ENCODE measurements at places on chromosomes 2 and 18. TPM values are rescaled to one million over a fixed set of nuclear protein-coding genes. Genes with fewer than 3 reads are reported as not detected.

GRCh38 chr2:108593547-108594098 lies 59.4 kb downstream of the LIMS1 start:
- H3K4me1 ChIP-seq = peaks cover 43% of the 10 kb centered on the region
- no peak overlapping the region for H3K4me3 ChIP-seq
- H3K27ac ChIP-seq = peak overlapping the region; percentile 2
- H3K27me3 ChIP-seq = no peaks in the 10 kb centered on the region
- H3K36me3 ChIP-seq = no peaks in the 10 kb centered on the region

DNA sequence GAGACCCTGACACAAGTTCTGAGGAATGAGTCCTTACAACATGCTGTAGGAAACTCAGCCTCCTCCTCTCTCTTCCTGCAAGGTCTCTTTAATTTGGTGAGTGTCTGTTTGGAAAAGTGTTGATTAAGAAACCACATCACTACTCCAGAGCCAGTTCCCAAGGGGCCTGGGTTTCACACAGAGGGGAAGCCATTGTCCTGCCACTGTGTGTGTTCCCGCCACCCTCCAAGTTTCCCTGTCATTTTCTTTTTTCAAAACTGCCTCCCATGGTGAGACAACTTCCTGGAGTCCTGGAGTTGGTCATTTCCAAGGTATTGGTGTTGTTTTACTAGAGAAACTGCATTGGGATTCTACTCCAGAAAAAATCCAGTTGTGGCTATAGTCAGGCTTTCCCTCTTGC lies 232.0 kb upstream of the PARD3B start:
- H3K4me1 ChIP-seq = no peaks in the 10 kb centered on the region
- H3K36me3 ChIP-seq = no peaks in the 10 kb centered on the region
- no peaks in the 10 kb centered on the region for H3K27me3 ChIP-seq
- H3K4me3 ChIP-seq = no peak overlapping the region
- no peak overlapping the region for H3K27ac ChIP-seq

- no peak overlapping the region for H3K27ac ChIP-seq
- H3K27me3 ChIP-seq = no peaks in the 10 kb centered on the region
- H3K4me3 ChIP-seq = no peak overlapping the region
- peaks cover 13% of the 10 kb centered on the region for H3K36me3 ChIP-seq
- H3K4me1 ChIP-seq = 0 out of 2 replicates have a peak, but pooled peaks cover 5% of the 10 kb centered on the region
These were observed 216.4 kb downstream of the AGAP1 start for GRCh38 chr2:235709969-235710879.

- H3K27me3 ChIP-seq = no peaks in the 10 kb centered on the region
- H3K4me1 ChIP-seq = no peaks in the 10 kb centered on the region
- no peak overlapping the region for H3K4me3 ChIP-seq
- H3K27ac ChIP-seq = no peak overlapping the region
- H3K36me3 ChIP-seq = no peaks in the 10 kb centered on the region
These were observed 15.0 kb downstream of the GPR45 start for GRCh38 chr2:105256431-105257047.

- no peaks in the 10 kb centered on the region for H3K36me3 ChIP-seq
- no peaks in the 10 kb centered on the region for H3K4me1 ChIP-seq
- H3K27me3 ChIP-seq = no peaks in the 10 kb centered on the region
- no peak overlapping the region for H3K27ac ChIP-seq
- no peak overlapping the region for H3K4me3 ChIP-seq
These were observed 405.9 kb upstream of the HS6ST1 start for GRCh38 chr2:128724547-128724946.

DNA sequence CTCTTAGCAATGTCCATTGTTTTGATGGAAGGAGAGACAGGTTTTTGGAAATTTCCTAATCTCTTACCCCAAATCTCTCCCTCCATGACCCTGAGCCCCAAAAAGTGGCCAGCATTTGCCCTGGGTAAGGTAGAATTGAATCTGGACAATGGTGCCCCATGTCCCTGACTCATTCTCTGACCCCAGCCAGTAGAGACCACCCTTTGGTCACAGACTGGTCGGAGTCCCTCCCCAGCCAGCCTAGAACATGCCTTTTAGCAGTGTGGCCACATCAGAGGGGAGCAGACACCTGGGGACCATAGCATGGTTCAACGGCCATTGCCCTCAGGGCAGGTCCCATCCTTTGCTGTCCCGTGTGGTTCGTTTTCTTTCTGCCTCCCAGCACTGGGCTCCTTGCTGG lies 6.5 kb upstream of the NT5DC4 start:
- no peak for DNase-seq
- H3K36me3 ChIP-seq = no peaks in the 10 kb centered on the region
- H3K27me3 ChIP-seq = no peaks in the 10 kb centered on the region
- H3K4me3 ChIP-seq = no peak overlapping the region

DNA sequence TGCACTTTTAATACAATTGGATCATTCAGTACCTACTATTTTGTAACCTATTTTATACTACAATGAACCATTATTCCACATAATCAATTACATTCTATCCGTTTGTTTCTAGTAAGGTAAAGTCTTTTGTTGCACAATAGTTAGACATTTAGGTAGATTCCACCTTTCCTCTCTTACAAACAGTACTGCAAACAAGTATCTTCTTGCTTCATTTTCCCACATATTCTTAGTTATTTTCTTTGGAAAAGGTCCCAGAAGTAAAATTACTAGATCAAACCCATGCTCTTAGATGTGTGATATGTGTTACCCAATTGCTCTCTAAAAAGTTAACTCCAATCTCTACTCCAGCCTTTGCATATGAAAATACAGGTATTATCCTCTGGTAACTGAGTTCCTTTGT lies 49.6 kb downstream of the SPIRE1 start:
- H3K27ac ChIP-seq = no peak overlapping the region
- no peaks in the 10 kb centered on the region for H3K27me3 ChIP-seq
- H3K4me1 ChIP-seq = peaks cover 66% of the 10 kb centered on the region
- no peak overlapping the region for H3K4me3 ChIP-seq
- H3K36me3 ChIP-seq = no peaks in the 10 kb centered on the region

- no peak overlapping the region for H3K27ac ChIP-seq
- no peak for DNase-seq
- no peaks in the 10 kb centered on the region for H3K4me1 ChIP-seq
- no peak overlapping the region for H3K4me3 ChIP-seq
- no peaks in the 10 kb centered on the region for H3K27me3 ChIP-seq
These were observed 138.5 kb downstream of the RIT2 start for GRCh38 chr18:42976869-42977590.

DNA sequence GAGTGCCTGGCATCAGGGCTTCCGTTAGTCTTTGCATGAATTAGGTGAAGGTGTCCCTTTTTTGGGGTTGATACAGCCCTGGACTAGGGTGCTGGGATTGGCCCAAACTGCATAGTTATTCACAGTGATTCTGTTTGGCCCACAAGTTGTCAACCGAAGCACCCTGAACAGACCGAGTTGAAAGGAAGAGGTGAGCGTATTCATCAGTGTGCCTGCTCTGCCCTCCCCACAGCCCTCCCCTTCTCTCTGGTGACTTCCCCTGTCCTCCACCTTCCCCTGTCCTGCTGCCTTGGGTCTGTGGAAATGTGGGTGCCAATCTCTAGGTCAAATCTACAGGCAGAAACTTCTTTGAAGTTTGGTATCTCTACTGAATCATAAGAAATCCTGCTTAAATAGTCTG lies 330.5 kb downstream of the DYSF start:
- no peak for DNase-seq
- H3K27ac ChIP-seq = no peak overlapping the region
- H3K4me1 ChIP-seq = peaks cover 26% of the 10 kb centered on the region
- no peak overlapping the region for H3K4me3 ChIP-seq
- peaks cover 4% of the 10 kb centered on the region for H3K27me3 ChIP-seq

DNA sequence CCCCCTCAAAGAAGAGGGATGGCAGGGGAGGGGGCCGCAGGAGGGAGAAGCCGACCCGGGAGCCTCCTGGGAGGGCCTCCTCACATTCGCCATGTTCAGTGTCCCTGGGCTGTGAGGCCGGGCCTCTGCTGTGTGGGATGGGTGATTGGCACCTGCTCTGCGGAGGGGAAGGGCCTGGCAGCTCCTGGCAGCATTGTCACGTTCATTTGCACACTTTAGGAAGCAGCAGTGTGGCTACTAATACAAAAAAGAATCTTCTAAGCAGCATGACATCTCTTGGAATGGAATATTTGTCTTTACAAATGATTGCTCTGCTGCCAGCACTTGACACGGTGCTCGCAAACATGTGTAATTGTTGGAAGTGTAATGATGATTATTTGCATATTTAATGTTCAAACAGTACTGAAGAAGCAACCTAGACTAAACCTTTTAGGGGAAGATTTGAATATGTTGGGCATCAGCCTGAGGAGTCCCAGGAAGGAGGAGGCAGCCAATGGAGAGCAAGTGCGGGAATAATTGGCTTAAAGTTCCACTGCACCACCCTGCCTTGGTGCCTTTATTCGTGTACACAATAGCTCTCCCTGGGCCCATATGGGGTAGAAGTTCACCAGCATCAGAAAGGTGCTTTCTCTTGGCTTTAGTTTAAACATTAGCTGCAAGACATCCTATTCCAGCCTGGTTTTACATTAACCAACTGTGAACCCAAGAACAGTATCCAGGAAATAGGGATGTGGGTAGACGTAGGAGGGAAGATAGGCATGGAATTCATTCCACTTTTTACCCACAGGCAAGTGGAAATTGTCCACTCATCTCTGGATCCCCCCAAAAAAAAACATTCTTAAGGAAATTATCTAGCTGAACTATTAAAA lies 404.9 kb downstream of the TMEM182 start:
- H3K4me1 ChIP-seq = peaks cover 13% of the 10 kb centered on the region
- no peaks in the 10 kb centered on the region for H3K36me3 ChIP-seq
- no peak overlapping the region for H3K27ac ChIP-seq
- no peak overlapping the region for H3K4me3 ChIP-seq
- DNase-seq = peak; percentile 33

- H3K4me3 ChIP-seq = no peak overlapping the region
- H3K4me1 ChIP-seq = peaks cover 23% of the 10 kb centered on the region
- H3K36me3 ChIP-seq = no peaks in the 10 kb centered on the region
- peaks cover 8% of the 10 kb centered on the region for H3K27me3 ChIP-seq
- no peak for DNase-seq
These were observed 318.7 kb upstream of the ID2 start for GRCh38 chr2:8363161-8363560.

DNA sequence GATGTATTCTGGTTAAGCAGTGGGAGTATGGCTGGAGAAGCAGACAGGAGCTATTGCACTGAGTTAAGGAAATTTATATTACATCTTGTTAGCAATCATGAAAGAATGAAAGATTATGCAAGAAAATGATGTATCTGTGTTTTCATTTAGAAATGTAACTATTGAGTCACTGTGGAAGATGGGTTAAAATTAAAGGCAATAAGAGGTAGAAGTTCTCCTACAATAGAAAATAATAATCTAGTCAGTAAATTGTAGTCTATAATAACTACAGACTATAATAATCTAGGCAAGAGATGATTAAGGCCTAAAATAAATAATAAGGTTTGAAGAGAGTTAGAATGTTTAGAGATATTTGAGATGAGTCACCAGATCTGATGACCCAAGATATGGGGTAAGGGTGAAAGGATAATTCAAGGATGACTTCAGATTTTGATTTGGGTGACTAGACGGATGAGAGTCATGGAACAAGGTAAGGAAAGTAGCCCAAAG lies 371.9 kb upstream of the KCNH7 start:
- H3K27me3 ChIP-seq = no peaks in the 10 kb centered on the region
- no peak overlapping the region for H3K4me3 ChIP-seq
- no peaks in the 10 kb centered on the region for H3K36me3 ChIP-seq
- H3K4me1 ChIP-seq = no peaks in the 10 kb centered on the region
- DNase-seq = no peak

DNA sequence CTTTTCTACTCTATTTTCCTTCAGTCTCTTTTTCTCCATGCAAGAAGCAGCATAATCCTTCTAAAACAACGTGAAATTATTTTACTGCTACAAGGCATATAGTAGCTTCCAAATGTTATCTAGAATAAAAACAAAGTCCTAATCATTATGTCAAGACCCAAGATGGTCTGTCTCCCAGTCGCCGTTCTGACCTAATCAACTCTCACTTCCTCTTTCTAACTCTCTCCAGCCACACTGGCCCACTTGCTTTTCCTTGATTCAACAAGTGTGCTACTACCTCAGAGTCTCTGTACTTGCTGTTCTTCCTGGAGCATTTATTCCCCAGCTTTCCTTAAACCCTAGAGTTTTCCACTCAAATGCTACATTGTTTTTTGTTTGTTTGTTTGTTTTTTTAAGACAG lies 1491.2 kb downstream of the LRP1B start:
- H3K27me3 ChIP-seq = no peaks in the 10 kb centered on the region
- DNase-seq = no peak
- no peaks in the 10 kb centered on the region for H3K4me1 ChIP-seq
- H3K27ac ChIP-seq = no peak overlapping the region
- H3K36me3 ChIP-seq = no peaks in the 10 kb centered on the region

- H3K4me1 ChIP-seq = no peaks in the 10 kb centered on the region
- no peaks in the 10 kb centered on the region for H3K36me3 ChIP-seq
- H3K27me3 ChIP-seq = peaks cover 3% of the 10 kb centered on the region
- DNase-seq = no peak
- no peak overlapping the region for H3K4me3 ChIP-seq
These were observed 153.2 kb downstream of the DDX1 start for GRCh38 chr2:15744820-15745219.

DNA sequence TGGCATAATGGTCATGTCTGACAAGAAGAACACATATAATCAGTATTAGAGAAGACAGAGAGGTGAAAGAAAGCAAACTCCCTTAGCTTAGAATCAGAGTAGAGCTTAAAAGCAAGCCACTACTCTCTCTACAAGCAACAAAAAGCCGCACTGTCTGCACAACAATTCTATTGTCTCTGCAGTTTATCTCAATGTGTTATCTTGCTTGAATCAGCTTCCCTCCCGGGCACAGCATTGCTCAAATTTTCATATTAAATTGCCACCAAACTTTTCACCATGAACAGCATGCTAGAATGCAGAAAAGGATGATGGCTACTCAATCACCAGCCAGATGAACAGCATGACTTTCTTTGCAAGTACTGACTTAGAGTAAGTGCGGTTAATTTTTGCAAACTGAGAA lies 356.0 kb upstream of the KYNU start:
- H3K4me1 ChIP-seq = no peaks in the 10 kb centered on the region
- H3K27me3 ChIP-seq = no peaks in the 10 kb centered on the region
- no peak overlapping the region for H3K4me3 ChIP-seq
- H3K27ac ChIP-seq = no peak overlapping the region
- H3K36me3 ChIP-seq = no peaks in the 10 kb centered on the region
- DNase-seq = no peak

GRCh38 chr2:176135035-176135440 lies 5.5 kb downstream of the HOXD8 start:
- DNase-seq = peak; percentile 23
- no peak overlapping the region for H3K27ac ChIP-seq
- H3K27me3 ChIP-seq = peaks cover 9% of the 10 kb centered on the region
- no peak overlapping the region for H3K4me3 ChIP-seq

GRCh38 chr2:112449854-112450253 lies 16.4 kb upstream of the RGPD8 start:
- no peaks in the 10 kb centered on the region for H3K36me3 ChIP-seq
- no peak for DNase-seq
- no peak overlapping the region for H3K4me3 ChIP-seq
- H3K27ac ChIP-seq = no peak overlapping the region
- no peaks in the 10 kb centered on the region for H3K27me3 ChIP-seq

The INHBB gene
- total RNA-seq = 0.17 TPM

The KATNAL2 gene
- total RNA-seq = not detected

The RBKS gene
- total RNA-seq = 7.7 TPM

The SERPINB13 gene
- not detected for total RNA-seq

The SCN1A gene
- 39.4 TPM for total RNA-seq

The DTNA gene
- total RNA-seq = 12.1 TPM
